IPS DF 6.9 (cell line): ENCODE measurements at places on chromosomes 7 and 10.

- H3K36me3 ChIP-seq: no peaks in the 10 kb centered on the region
- H3K4me1 ChIP-seq: peaks cover 3% of the 10 kb centered on the region
- H3K4me3 ChIP-seq: no peak overlapping the region
- H3K27ac ChIP-seq: no peak overlapping the region
- no peak for DNase-seq
Observed at GRCh38 chr7:69739931-69740431, 141.7 kb downstream of the AUTS2 start.

DNA sequence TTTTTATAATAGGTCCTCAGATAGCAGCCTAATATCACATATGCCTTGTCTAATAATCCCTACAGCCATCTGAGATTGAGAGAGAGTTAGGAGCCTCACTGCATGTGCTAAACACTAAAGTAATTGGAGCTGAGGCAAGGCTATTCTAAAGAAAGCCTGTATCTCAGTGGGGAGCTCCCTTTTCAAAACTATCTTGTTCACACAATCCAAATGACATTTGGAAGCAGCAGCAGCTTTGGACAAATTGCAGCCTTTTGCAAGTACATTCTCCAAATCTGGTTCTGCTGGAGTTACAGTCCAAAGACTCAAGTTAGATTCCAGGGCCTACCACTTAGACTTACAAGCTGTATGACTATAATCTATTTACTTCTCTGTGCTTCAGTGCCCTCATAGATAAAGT lies 104.5 kb downstream of the MACC1 start:
- H3K27me3 ChIP-seq: no peaks in the 10 kb centered on the region
- no peak overlapping the region for H3K27ac ChIP-seq
- H3K36me3 ChIP-seq: no peaks in the 10 kb centered on the region; the same call in 1 of the 2 replicates
- DNase-seq: no peak
- H3K4me3 ChIP-seq: no peak overlapping the region
- no peaks in the 10 kb centered on the region for H3K4me1 ChIP-seq

- no peaks in the 10 kb centered on the region for H3K36me3 ChIP-seq
- no peak overlapping the region for H3K4me3 ChIP-seq
- peaks cover 6% of the 10 kb centered on the region for H3K4me1 ChIP-seq
- no peak for DNase-seq
Observed at GRCh38 chr7:24572016-24572392, 1.2 kb upstream of the PALS2 start.

DNA sequence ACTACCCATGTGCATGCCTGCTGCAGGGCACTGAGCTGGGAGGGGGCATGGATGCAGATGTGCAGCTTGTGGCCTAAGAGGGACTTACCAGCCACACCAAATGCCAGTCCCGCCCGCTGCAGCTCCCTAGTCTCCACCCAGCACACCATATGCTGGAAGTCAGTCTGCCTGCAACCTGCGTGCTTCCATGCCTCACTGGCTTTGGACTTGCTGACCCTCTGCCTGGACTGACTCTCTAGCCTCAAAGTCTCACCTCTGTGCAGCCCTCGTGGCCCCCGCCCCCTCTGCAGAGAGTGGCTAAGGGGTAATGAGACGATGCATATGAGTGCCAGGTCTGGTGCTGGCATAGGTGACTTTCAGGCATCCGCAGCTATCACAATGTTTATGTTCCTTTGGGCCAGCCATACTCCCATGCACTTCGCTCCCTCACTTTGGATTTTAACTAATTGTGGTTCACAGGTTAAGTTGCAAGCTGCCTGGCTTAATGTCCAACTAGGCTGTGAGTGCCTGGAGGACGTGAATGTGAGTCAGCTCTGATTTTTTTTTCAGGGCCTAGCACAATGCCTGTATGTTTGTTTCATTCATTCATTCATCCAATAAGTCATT lies 21.7 kb downstream of the TRIM8 start:
- DNase-seq: no peak
- H3K4me3 ChIP-seq: no peak overlapping the region
- H3K36me3 ChIP-seq: no peaks in the 10 kb centered on the region

- 0 out of 2 replicates have a peak, but pooled peaks cover 3% of the 10 kb centered on the region for H3K4me1 ChIP-seq
- H3K27ac ChIP-seq: no peak overlapping the region
- no peak for DNase-seq
- no peaks in the 10 kb centered on the region for H3K27me3 ChIP-seq
Observed at GRCh38 chr10:77967611-77968022, 41.1 kb upstream of the DLG5 start.

GRCh38 chr7:132418840-132419239 lies 157.4 kb downstream of the PLXNA4 start:
- H3K4me1 ChIP-seq: no peaks in the 10 kb centered on the region
- H3K4me3 ChIP-seq: no peak overlapping the region
- H3K27me3 ChIP-seq: no peaks in the 10 kb centered on the region
- no peak overlapping the region for H3K27ac ChIP-seq
- no peak for DNase-seq

- H3K4me1 ChIP-seq: no peaks in the 10 kb centered on the region
- no peaks in the 10 kb centered on the region for H3K27me3 ChIP-seq
- no peak overlapping the region for H3K4me3 ChIP-seq
- H3K36me3 ChIP-seq: no peaks in the 10 kb centered on the region
- H3K27ac ChIP-seq: no peak overlapping the region
Observed at GRCh38 chr10:127408733-127409132, 140.4 kb upstream of the NPS start.

DNA sequence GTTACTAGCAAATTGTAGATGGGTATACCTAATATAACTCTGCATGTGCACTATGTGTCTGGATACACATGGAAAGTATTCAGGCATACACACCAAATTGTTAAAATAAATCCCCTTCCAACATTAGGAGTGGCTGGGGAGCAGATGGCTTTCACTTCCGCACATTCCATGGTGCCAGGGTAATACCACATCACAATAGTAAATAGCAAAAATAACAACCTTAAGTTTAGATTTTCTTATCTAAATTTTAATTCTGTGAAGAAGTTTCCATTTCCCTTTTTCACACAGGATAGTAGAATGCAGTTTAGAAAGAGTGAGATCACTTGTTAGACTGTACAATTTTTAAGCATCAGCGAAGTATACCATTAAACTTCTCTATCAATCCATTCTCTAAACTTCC lies 5.8 kb upstream of the ALOX5 start:
- H3K4me3 ChIP-seq: no peak overlapping the region
- peaks cover 5% of the 10 kb centered on the region for H3K27me3 ChIP-seq
- no peak for DNase-seq
- H3K27ac ChIP-seq: no peak overlapping the region

- H3K4me1 ChIP-seq: no peaks in the 10 kb centered on the region
- DNase-seq: no peak
- H3K27me3 ChIP-seq: no peaks in the 10 kb centered on the region
- H3K4me3 ChIP-seq: peak overlapping the region; percentile 41; the same call in 1 of the 2 replicates
- H3K27ac ChIP-seq: no peak overlapping the region
Observed at GRCh38 chr10:14952851-14953423, 959 bp downstream of the DCLRE1C start.

DNA sequence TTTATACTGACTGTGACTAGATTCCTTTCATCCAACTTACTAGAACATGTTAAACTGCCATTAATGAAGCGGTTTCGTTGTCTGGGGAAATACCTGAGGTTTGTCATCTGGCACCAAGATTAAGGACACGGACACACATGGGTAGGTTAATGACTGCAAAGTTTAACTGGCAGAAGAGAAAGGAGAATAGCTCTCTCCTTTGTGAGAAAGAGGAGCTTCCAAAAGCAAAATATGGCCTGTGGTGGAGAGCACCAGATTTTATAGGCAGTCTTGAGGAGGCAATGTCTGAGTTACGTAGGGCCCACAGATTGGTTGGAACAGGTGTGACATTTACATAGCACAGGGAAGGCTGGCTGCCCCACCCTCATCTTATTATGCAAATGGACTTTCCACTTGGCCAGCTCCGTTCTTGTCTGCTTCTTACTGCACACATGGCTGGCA lies 1193.0 kb upstream of the CELF2 start:
- DNase-seq: no peak
- H3K36me3 ChIP-seq: no peaks in the 10 kb centered on the region
- no peaks in the 10 kb centered on the region for H3K27me3 ChIP-seq
- no peak overlapping the region for H3K4me3 ChIP-seq
- H3K27ac ChIP-seq: no peak overlapping the region

- H3K27ac ChIP-seq: no peak within 1 kb of the TSS
- no peaks in the 10 kb centered on the region for H3K27me3 ChIP-seq
- no peak within 1 kb of the TSS for H3K4me3 ChIP-seq
- no peaks in the 10 kb centered on the region for H3K36me3 ChIP-seq
- DNase-seq: no peak
- peaks cover 7% of the 10 kb centered on the region for H3K4me1 ChIP-seq
Observed at GRCh38 chr7:101126651-101127459, at the start of gene SERPINE1. Gene SERPINE1 (plus strand): TSS chr7:101127104. CDS start chr7:101128394, 1,290 bp downstream.

GRCh38 chr7:77679608-77680007 lies 16.7 kb upstream of the RSBN1L start:
- DNase-seq: no peak
- H3K4me3 ChIP-seq: no peak overlapping the region
- H3K36me3 ChIP-seq: no peaks in the 10 kb centered on the region

DNA sequence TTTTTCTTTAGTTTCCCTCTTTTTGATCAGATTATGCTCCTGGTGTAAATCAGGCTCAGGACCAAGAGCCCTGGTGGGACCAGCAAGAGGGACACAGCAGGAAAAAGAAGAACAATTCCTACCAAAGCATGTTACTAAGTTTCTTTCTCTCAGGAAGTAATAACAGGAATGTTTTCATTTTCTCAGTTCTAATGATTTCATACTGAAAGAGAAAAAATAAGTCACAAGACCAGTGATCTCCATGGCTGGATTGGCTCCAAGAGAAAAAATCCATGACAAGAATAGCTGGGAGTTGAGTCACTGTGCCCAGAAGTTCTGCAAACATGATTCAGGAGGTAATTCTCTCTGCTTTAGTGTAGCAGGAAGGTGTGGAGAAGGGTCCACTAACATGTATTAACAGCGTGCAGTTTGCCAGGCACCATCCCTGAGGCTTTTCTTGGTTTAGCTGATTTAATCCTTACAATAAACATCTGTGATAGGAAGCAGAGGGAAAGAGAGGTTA lies 23.8 kb upstream of the IFIT2 start:
- 0 out of 2 replicates have a peak, but pooled peaks cover 1% of the 10 kb centered on the region for H3K4me1 ChIP-seq
- H3K4me3 ChIP-seq: no peak overlapping the region
- H3K36me3 ChIP-seq: no peaks in the 10 kb centered on the region
- no peaks in the 10 kb centered on the region for H3K27me3 ChIP-seq

- H3K4me3 ChIP-seq: no peak overlapping the region
- no peak for DNase-seq
- no peaks in the 10 kb centered on the region for H3K27me3 ChIP-seq
- peaks cover 1% of the 10 kb centered on the region; the same call in 1 of the 2 replicates for H3K4me1 ChIP-seq
- H3K36me3 ChIP-seq: no peaks in the 10 kb centered on the region
Observed at GRCh38 chr10:75972491-75973276, 541.3 kb downstream of the LRMDA start.

- peak overlapping the region; percentile 62; the same call in 1 of the 2 replicates for H3K4me3 ChIP-seq
- H3K27ac ChIP-seq: no peak overlapping the region
- peaks cover 3% of the 10 kb centered on the region; the same call in 1 of the 2 replicates for H3K4me1 ChIP-seq
- peaks cover 18% of the 10 kb centered on the region for H3K27me3 ChIP-seq
- peaks cover 3% of the 10 kb centered on the region; the same call in 1 of the 2 replicates for H3K36me3 ChIP-seq
- DNase-seq: no peak
Observed at GRCh38 chr7:101179117-101179516, 976 bp downstream of the NAT16 start.

- DNase-seq: no peak
- H3K4me1 ChIP-seq: no peaks in the 10 kb centered on the region
- H3K4me3 ChIP-seq: no peak overlapping the region
Observed at GRCh38 chr7:96241855-96242254, 80.0 kb downstream of the SLC25A13 start.

DNA sequence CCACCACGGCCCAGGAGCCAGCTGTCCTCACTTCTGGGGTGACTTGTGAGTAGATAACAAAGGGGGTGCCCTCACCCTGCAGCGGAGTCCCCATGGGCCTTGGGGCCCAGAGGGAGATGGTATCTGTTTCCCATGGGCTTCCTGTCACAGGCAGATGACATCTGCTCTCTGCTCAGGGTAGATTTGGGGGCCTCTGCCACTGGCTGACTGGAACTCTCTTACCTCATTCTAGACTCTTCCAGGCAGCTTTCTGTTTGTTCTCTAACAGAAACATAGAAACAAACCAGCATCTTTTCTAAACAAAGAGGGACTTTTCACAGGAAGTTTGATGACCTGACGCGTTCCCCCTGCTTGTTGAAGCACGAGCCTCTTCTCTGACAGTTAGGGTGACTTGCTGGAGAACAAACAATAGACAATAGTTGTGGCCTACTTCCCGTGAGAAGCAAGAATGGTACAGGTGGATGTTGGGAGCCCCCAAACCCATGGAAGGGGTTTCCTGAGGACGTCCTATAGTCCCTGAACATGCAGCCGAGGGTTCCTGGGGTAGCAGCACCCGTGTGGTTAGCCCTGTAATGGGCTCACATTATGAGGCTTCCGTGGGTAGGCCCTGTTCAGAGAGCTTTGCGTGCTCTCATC lies 61.6 kb downstream of the GRK5 start:
- no peak for DNase-seq
- H3K27ac ChIP-seq: no peak overlapping the region
- H3K4me3 ChIP-seq: no peak overlapping the region
- no peaks in the 10 kb centered on the region for H3K27me3 ChIP-seq
- 0 out of 2 replicates have a peak, but pooled peaks cover 2% of the 10 kb centered on the region for H3K4me1 ChIP-seq

DNA sequence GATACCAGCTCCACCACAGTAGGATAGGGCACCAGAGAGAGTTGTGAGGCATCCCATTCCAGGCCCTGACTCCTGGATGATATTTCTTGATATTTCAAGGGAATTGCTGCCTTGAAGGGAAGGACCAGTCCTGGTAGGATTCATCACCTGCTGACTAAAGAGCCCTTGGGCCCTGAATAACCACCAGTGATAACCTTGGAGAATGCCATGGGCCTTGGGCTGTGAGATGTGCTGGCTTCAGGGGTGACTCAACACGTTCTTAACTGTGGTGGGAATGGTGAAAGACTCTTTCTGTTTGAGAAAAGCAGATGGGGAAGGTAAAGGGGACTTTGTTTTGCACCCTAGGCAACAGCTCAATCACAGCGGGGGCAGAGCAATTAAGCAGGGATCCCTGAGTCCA lies 21.4 kb upstream of the ASZ1 start:
- H3K4me3 ChIP-seq: no peak overlapping the region
- no peaks in the 10 kb centered on the region for H3K36me3 ChIP-seq
- no peak for DNase-seq
- no peaks in the 10 kb centered on the region; the same call in 1 of the 2 replicates for H3K27me3 ChIP-seq
- H3K4me1 ChIP-seq: no peaks in the 10 kb centered on the region

DNA sequence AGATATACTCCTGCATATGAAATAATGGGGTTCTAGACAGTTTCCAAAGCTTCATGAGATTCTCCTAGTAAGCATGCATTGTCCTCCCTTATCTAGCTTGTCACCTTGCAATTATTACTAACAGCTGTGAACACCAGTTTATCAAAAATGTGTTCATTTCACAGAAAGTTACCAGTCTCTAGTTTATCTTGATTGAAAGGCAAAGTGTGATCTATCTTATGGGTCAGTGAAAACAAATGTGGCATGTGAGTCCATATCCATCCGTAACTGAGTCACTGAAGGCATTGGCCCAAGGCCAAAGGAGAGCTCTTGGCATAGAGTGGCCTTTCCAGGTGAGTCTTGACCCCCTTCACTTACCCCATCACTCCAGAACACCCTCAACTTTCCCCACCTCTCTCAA lies 53.2 kb downstream of the GSAP start:
- no peak for DNase-seq
- H3K36me3 ChIP-seq: no peaks in the 10 kb centered on the region
- no peak overlapping the region for H3K27ac ChIP-seq
- H3K4me3 ChIP-seq: no peak overlapping the region

- DNase-seq: no peak
- no peak overlapping the region for H3K27ac ChIP-seq
- H3K27me3 ChIP-seq: no peaks in the 10 kb centered on the region
- H3K4me3 ChIP-seq: no peak overlapping the region
Observed at GRCh38 chr10:5344746-5345145, 20.0 kb upstream of the UCN3 start.

- DNase-seq: no peak
- no peaks in the 10 kb centered on the region for H3K4me1 ChIP-seq
- no peak overlapping the region for H3K27ac ChIP-seq
- H3K4me3 ChIP-seq: no peak overlapping the region
- H3K36me3 ChIP-seq: no peaks in the 10 kb centered on the region
Observed at GRCh38 chr7:46933596-46933995, 648.3 kb downstream of the TNS3 start.
